Kidney tubule cell (primary cell): ENCODE measurements at places on chromosomes 5 and 9.

DNA sequence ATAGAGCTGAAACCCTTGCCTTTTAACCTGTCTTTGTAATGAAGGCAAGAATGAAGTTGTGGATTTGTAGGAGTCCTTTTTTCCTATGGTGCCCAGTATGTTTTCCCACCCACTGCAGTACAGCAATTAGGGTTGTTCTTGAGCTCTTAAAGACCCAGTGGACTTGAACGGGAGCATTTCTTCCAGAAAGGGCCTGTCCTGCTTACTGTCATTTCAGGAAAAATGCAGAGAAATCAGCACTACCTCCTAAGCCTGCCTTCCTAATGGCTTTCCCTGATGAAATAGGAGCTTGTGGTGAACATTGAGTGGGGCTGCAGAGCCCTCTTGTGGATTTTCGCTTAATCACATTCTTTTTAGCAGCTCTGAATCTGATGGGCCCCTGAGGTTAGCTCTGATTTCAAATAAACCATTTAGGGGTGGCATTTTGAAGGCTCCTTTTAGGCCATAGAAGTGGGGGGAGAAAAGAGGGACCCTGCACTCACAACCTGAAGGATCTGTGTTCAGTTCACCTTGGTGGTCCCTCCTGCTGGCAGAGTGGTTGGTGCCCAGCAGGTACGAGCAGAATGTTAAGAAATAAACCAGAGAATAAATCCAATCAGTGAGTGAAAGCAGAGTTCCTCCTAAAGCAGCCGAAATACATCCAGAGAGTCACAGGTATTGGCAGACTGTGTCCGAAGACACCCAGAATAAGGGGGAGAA lies 188.0 kb upstream of the KLF9 start:
- DNase-seq, result peak; percentile 80

GRCh38 chr9:12853051-12853450 lies 78.2 kb downstream of the LURAP1L start:
- peak; percentile 73 for DNase-seq

GRCh38 chr5:150609843-150610584 lies 30.4 kb upstream of the SYNPO start:
- no peak for DNase-seq

- no peak for DNase-seq
These were observed 195.3 kb downstream of the CNTLN start for GRCh38 chr9:17330097-17330496.

DNA sequence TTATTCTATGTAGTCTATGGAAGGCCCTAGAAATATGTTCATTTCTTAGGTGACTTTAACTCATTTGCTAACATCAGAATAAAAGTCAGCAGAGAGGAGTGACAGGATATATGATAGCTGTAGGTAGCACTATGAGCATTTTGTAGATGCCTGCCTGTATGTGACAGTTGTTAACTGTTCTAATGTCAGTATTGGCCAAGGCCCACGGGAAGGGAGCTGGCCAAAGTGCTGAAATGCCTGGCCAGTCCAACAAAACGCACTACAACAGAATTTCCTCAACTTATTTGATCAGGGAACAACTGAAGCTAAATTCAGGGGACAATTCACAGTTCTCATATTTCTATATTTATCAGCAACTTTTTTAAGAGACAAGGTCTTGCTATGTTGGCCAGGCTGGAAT lies 20.8 kb downstream of the SV2C start:
- DNase-seq, result peak; percentile 30
